Activated CD4-positive, alpha-beta T cell treated with anti-CD3 and anti-CD28 coated beads, Interleukin-2, amount 50 U/mL, for 4 hours (primary cell): ENCODE measurements at places on chromosomes 6 and 20.

DNA sequence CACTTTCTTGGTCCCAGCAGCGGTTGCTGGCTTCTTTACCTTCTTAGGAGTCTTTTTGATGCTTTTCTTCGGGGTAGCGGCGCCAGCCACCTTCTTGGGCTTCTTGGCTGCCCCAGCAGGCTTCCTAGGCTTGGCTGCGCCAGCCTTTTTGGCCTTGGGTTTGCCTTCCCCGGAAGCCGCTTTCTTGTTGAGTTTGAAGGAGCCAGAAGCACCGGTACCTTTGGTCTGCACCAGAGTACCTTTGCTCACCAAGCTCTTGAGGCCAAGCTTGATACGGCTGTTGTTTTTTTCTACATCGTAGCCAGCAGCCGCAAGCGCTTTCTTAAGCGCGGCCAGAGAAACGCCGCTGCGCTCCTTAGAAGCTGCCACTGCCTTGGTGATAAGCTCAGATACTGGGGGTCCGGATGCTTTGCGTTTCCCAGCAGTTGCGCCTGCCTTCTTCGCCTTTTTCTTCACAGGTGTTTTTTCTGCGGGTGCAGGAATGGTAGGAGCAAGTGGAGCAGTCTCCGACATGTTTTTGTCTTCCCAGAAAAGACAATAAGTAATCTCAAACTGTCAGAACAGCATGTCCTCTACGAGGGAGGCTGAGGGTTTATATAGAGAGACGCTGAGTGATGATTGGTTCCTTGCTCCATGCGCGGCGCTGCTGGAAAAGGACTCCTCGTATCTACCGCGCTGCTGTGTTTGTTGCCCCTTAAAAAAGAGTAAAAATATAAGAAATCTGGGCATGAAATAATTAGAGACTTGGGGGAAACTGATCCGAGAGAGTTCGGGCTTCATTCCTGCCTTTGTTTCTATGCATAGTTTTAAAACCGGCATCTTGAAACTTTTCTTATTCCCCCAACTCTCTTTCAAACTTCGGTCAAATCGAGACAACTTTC lies 130.3 kb upstream of the BTN3A2 start:
- peak; percentile 46 for DNase-seq

GRCh38 chr6:139531148-139532115 lies 157.0 kb upstream of the CITED2 start:
- DNase-seq = peak; percentile 18

GRCh38 chr6:145332011-145332410 lies 403.3 kb downstream of the EPM2A start:
- DNase-seq = no peak

DNA sequence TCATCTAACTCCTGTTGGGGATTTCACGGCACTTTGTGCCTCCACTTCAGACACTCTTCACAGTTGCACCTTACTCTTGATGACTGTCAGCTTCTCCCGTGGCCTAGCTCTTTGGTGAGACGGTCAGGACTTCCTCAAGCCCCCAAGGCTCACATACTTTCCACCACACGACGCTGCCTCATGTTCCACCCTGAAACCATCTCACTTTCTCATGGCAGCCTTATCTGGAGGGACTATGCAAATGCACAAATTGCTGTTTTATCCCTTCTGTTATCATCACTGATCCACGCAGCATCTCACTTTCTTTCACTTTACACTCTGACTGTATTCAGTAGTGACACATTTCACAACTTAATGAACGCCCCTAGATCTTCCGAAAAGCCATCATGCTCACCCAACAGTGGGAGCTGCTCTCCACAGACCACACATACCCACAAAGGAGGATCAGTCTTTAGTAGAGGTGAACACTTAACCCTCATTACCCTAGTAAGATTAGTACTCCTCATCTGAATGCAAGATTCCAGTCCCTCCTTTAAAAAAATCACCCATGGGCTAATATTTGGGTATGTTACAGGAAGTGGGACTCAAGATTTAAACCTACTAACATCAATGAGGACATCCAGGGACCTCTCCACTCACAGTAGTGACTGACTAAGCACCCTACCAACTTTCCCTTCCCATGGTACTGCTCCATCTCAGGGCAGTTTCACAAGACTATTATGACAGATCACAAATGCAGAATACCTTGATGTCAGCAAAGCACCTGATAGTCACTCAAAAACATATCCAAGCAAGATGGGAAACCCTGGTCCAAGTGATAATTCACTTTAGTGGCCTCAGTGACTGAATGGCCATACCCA lies 35.4 kb downstream of the FYN start:
- no peak for DNase-seq

GRCh38 chr6:40550202-40551101 lies 36.7 kb downstream of the LRFN2 start:
- no peak for DNase-seq

DNA sequence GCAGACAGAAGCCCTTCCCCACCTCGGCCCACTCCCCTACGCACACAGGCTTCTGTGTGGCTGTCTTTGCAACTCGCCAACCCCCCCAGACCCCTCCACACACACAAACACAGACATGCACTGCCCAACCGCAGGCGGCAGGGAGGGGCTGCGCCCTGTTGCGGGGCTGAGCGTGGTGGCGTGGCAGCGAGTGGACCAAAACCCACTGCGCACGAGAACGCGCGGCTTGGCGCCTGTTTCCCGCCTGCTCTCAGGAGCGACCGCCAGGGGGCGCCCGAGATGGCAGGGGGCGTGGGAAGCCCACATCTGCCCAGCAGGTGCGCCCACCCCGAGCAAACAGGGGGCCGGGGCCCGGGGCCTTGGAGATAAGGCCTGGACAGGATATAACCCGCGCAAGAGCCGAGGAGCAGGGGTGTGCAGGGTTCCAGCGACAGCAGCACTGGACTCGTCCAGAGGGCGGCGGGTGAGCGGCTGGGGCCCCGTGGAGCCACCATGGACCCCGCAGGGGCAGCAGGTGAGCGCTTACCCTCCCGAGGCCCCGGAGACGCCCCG lies at the start of gene RBPJL:
RBPJL (plus strand) TSS at position 410 of the 552 bp plus-strand sequence; CDS start at position 493, 83 bp downstream.
- peak; percentile 26 for DNase-seq

DNA sequence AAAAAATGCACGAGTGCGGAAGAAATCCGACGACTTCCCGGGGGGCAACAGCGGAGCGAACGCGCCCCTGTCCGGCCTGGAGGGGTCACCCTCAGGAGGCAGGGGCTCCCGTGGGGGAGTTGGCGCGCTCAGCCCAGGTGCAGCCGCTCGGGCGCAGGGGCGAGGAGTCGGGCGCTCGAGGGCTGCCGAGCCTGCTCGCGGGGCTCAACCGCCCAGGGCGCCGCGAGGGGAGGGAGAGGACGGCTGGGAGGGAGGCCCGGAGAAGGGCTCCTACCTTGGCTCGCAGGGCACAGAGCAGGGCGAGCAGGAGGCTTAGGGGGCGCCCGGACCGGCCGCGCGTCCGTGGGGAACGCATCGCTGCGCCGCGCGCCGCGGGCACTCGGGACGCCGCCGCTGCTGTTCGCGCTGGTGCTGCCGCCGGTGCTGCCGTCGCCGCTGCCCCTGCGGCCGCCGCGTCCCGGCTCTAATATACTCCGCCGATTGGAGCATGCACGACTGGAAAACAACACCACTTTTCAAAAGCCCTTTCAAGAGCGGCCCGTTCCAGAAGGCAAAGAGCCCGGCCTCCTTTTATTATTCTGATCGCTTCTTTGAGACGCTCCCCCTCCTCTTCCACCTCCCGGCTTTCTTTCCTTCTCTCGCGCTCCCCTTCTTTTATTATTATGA lies 490 bp downstream of the JAG1 start:
- DNase-seq = no peak

DNA sequence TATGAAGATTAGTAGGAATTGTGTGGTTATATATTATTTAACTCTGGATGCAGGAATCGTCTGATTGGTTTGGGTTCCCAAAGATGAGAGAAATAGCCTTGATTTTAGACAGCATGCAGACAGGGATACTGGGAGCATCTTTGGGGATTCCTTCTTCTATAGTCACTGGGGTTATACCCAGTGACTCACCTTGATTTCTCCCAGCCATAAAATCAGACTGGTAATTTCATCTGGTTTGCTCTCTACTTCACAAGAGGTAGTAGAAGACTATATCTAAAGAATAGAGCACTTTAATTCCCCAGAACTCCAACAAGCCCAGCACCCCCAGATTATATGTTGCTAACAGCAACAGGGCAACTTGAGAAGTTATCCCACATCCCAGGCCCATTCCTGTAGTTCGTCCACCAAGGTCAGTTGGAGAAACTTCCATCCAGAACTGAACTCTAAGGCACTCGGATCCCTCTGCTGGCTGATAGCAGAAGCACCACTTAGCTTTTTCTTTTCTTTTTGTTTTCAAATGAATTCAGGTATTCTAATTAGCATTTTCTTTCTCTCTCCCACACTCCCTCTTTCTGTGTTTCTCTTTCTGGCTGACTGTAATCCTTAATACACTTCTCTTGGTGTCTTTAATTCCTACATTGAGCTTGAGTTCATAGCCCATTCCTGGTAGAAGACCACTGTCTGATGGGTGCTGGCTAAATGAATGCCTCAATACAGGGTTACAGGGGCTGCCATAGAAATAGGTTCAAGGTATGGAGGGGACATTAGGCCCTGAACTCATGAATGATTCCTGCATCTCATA lies 20.4 kb upstream of the EFHC1 start:
- no peak for DNase-seq

DNA sequence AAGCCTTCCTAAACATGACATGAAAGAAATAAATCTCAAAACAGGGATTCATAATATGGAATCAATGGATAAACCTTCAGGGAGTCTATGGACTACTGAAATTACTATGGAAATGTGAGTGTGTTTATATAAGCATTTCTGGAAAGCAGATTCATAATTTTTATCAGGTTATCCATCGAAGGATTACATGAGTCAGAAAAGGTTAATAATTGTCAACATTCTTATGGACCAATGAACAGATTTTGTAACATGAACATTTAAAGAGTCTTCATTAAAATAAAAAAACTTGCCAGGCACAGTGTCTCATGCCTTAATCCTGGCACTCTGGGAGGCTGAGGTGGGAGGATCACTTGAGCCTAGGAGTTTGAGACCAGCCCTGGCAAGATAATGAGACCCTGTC lies 84.8 kb downstream of the AHI1 start:
- DNase-seq = no peak

DNA sequence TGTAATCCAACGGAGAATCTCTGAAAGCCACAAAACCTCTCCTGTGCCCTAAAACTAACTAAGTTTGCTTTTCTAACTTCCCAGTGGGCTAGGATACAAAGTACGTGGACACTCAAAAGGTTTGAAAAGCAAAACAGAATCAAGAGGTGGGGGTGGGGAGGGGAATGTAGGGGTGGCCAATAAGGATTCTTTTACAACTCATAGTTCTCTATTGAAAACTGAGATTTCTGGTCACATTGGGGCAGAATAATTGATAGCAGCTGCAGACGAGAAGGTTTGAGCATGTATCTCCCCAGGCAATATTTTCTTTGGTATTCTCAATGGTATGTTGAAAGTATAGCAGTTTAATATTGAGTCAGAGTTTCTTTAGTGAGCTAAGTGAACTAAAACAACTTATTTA lies 376.7 kb upstream of the CITED2 start:
- DNase-seq = no peak

DNA sequence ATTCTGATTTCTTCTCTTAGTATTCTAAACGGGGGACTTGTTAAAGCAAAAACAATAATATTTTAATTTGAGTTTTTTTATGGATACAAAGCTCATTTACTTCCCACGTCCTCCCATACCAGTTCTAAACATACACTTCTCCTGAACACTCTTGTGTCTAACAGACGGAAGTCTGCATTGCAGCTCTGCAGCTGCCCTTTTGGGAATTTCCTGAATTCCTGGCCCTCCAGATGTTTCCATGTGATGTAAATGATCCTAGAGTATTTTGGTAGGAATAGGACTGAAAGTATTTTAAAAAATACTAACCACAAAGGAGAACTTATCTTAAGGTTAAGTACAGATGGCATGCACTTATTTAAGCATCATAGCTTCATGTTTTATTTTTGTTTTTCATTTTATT lies 886.7 kb downstream of the TBC1D32 start:
- no peak for DNase-seq

- no peak for DNase-seq
Measured at GRCh38 chr6:551829-552350, 105.0 kb downstream of the HUS1B start.

DNA sequence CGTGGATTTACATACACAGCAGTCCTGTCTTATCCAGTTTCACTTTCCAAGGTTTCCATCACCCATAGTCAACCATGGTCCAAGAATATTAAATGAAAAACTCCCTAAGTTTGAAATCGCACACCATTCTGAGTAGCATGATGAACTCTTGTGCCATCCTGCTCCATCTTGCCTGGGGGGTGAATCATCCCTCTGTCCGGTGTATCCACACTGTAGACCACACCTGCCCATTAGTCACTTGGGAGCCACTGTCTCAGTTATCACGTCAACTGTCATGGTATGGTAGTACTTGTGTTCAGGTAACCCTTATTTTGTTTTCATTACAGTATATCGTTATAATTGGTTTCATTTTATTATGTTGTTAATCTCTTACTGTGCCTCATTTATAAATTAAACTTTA lies 38.5 kb downstream of the PTGIS start:
- DNase-seq = no peak

DNA sequence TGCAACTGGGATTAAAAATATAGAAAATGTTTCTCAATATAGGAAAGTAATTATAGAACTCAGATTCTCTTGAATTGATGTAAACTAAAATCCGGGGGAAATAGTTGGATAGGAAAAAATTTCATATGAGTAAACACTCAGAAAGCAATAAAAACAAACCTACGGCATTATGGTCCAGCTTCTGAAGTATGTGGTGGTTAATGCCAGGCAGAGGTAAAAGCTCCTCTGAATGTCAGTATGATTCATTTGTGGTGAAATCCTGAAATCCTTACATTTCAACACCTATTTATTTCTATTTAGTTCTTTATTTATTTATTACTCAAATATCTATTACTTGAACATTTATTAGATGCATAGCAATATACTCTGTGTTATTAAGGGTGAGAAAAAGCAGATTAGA lies 145.1 kb downstream of the RIMS1 start:
- DNase-seq = no peak

GRCh38 chr6:17473554-17473953 lies 80.2 kb downstream of the CAP2 start:
- DNase-seq = no peak

DNA sequence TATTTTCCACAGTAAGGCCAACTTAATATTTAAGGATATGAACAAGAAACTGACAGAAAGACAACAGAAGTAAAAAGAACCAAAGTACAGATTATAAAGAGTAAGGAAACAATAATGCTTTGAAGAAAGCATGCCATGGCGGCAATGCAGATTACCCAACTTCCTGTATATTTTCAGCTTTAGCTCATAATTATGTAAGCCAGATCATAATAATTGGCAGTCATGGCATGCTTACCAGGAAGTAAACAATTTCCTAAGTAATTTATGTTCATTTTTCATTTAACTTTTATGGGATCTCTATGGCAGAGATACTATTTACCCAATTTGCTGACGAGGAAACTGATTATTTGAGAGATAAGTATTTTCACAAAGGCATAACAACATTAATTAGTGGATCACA lies 988.7 kb downstream of the HACE1 start:
- DNase-seq = no peak

DNA sequence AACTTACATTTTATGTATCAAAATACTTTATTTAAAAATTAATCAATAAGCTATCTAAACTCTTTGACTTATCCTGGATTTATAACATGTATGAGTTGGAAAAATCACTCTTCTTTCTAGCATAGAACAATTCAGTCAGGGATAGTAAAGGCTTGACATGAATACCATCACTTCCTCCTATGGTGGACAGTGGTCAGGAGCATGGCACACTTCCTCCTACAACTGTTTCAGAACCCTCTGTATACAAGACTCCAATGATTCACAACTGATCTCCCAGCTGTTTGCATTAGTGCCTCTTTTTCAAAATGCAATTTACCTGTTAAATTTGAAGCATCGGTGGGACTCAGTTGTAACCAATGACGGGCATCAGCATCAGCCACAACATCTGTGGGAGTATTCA lies 129.7 kb downstream of the RALGAPA2 start:
- DNase-seq = no peak
